ENCODE measurements at places on chromosomes 11 and 22.

- no peak for DNase-seq
These were observed 120.1 kb downstream of the GALNT18 start for GRCh38 chr11:11501546-11502262.

DNA sequence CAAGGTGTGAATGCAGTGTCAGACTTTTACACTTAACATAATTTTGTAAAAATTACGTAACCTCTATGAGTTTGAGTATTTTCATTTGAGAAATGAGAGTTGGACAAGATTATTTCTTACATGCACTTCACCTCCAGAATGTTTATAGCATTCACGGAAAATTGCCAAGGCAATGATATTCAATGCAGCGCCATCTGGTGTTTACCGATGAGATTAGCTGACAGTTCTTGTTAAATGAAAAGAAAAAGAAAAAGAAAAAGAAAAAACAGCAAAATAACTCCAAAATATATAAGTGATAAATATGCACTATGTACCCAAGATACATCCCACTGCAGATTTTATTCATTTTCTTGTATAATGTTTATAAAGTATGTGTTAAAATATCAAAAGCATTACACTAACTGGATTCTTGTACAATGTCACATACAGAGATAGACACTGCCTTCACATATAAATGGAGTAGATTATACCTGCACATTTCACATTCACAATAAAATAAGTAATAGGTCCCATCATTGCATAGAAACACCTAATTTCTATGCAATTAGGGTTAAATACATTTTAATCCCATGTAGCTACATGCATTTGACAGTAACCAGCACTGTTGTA lies 976.3 kb upstream of the FAT3 start:
- peak; percentile 20 for DNase-seq

- DNase-seq: peak; percentile 62
These were observed 22.2 kb downstream of the CASP5 start for GRCh38 chr11:105000797-105001196.

DNA sequence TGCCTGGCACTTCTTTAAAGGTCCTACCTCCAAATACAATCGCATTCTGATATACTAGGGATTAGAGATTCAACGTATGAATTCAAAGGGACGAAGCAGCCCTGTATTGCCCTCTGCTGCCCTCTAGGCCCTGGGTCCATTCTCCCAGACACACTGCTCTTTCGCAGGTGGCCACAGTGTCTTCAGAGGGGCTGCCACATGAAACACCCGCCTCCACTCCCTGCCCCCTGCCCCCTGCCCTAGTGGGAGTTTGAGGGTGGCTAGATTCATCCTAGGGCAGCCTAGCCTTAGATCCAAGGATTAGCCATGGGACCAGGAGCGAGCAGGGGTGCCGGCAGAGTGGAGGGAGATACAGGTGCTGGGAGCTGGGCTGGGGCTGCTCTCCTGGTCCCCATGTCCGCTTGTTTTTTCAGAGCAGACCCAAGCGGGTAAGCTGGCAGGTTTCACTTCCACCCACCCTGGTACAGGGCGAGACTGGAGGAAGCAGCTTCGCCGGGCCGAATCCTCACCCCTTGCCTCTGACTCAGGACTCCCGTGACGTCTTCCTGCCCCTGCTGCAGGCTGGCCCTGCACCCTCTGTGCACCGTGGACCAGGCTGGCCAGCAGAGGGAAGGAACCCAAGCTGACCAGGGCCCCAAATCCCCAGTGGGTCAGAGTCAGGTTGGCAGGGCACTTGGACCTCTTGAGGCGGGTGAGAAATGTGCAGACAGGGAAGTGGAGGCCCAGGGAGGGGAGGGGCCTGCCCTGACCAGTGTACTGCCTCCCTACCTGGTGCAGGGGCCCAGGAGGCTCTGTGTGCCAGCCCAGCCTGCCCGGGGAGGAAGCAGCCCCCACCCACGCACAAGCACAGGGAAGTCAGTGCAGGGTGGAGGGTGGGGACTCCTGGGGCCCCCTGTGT lies 28.4 kb upstream of the HMOX1 start:
- peak; percentile 80 for DNase-seq

GRCh38 chr11:102868339-102868738 lies 6.4 kb downstream of the MMP12 start:
- DNase-seq: no peak

DNA sequence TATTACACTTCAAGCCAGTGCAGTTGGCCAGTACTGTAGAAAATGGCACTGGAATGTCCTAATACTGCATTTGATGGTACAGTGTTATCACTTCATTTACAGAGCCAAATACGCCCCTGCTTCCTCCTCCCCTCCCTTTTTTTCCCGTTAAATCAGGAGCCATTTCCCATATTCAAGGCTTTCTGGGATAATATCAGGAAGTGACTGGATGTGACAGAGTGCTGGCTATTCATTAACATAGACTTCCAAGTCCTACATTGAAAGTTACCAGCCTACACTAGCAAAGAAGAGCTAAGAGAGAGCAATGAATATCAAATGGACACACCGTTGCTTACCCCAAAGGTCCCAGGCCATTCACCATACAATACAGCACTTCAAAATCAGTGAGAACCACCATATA lies 32.1 kb upstream of the ABCC8 start:
- DNase-seq: no peak

GRCh38 chr11:75969626-75970308 lies 154.8 kb downstream of the UVRAG start:
- no peak for DNase-seq

DNA sequence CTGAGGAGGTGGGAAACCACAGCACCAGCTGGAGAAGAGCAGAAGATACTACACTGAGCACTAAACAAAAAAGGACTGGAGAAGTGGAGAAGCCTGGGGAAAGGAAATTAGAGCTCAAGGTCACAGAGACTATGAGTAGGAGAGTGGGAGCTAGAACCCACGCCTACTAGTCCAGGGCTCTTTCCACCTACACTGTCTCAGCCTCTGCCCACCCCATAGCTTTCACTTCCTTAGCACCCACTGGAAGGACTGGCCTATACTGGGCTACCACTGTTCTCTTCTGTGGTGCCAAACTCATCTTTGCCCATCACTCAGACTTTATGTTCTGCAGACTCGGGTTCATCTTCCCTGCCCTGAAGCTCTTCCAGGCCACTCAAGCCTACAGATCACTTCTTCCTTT lies 94.3 kb upstream of the PHOX2A start:
- no peak for DNase-seq

DNA sequence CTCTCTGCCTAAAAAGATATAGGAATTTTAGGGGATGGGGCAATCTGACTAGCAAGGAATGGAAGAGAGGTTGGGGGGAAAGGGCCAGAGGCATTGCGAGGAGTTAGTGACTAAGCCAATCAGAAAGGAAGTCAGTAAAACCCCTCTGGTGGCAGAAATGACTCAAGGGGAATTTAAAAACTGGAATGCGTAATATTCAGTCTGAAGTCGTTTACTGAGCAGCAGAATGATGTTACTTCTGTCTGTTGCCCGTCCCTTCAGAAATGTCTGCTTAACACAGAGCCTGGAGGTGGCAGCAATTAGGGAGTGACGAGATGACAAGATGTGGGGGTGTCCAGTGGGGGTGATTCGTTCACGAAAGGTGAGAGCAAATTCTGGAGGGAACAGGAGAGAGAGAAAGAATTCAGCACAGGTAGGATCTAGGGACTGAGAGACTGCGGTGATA lies 107.7 kb upstream of the CLMP start:
- peak; percentile 51 for DNase-seq

- no peak for DNase-seq
These were observed 880.8 kb downstream of the FAM181B start for GRCh38 chr11:81852896-81853295.

DNA sequence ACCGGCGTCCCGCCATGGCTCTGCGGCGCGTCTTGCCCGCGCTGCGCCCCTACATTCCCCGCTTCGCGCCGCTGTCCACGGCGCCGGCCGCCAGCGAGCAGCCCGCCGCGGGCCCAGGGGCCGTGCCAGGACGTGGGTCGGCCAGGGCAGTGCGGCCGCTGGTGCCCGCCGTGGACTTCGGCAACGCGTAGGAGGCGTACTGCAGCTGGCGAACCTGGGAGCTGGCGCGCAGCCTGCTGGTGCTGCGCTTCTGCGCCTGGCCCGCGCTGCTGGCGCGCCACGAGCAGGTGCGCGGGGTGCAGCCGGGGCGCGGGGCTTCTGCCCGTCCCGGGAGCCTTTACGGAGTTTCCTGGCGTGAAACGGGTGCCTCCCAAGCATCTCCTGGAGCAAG lies 20.1 kb downstream of the DGCR6L start:
- no peak for DNase-seq

- no peak for DNase-seq
These were observed 277.8 kb downstream of the ST3GAL4 start for GRCh38 chr11:126633330-126633729.

- no peak for DNase-seq
These were observed 4.1 kb upstream of the OR5J2 start for GRCh38 chr11:56172256-56172830.

- DNase-seq: no peak
These were observed 9.5 kb downstream of the SYT7 start for GRCh38 chr11:61571337-61571736.

DNA sequence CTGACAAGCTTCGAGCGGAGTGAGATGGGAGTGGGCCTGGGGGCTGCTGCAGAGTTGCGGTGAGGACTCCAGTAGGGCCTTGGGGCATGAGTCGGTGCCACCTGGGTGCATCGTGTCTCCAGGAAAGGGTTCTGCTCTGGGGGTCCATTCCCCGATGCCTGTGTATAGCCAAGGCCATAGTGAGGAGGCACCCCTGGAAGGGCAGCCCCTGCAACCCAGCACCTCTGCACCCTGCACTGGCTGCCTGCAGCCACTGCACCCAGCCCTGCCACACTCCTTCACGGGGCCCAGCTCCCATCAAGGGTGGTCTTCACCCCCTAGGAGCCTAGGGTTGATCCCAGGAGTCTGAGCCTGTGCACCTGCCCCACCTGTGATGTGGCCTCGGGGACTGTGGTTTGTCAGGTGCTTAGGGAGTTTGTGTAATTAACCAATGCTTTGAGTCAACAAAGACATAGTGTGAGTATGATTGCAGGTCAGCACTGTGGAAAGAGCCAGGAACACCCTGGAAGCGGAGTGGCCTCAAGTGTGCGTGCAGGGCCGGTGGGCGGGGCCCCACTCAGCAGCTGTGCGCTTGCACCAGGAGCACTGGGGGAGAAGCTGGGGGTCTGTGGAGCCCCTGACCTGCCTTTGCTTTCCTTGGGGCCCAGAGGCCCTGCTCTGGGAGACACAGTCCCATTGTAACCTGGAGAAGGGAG lies 1299.3 kb downstream of the BRD1 start:
- DNase-seq: no peak

- DNase-seq: no peak
These were observed 27.0 kb upstream of the SLC5A1 start for GRCh38 chr22:32016081-32016480.

GRCh38 chr11:86671531-86672006 lies 847 bp downstream of the ME3 start:
- peak; percentile 52 for DNase-seq

DNA sequence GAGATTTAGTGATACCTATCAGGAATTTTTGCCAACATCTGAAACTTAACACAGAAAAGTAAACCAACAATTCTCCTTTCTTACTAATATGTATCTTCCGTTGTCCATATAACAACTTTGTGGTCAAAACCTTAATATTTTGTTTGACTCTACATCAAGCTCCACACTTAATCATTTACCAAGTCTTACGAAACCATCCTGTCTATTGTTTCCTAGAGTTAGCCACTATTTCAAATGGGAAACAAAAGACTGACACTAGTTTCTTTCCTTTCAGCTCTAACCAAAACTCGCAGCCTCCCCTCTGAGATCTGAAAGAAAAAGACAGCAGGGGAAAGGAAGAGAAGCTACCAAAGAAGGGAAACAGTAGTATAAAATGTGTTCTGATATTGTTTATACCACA lies 26.5 kb upstream of the PRDM10 start:
- no peak for DNase-seq

DNA sequence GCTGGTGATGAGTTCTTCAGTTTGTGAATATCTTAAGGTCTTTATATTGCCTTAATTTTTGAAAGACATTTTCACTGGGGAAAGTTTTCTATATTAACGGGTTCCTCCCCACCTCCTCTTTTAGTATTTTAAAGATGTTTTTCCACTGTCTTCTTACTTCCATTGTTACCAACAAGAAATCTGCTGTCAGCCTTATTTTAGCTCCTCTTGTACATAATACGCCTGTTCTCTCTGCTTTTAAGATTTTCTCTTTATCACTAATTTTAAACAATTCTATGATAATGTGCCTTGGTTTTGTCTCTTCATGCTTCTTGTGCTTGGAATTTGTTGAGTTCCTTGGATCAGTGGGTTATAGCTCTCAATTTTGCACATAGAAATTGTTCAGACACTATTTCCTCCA lies 280.4 kb downstream of the DCDC1 start:
- DNase-seq: no peak

DNA sequence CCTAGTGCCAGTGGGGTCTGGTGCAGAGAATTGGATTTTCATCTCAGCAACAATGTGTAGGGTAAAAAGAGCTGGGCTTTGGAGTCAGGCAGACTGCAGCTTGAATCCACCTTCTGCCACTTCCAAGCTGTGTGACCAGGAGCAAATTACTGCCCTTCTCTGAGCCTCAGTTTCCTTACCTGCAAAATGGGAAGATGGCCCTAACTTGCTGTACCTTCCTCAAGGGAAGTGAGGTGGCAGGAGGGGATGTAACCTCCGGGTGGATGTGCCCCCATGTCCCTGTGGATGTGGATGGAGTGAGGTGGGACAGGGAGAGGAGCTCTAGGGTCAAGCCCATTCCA lies 90.9 kb downstream of the CACNA1I start:
- DNase-seq: no peak

DNA sequence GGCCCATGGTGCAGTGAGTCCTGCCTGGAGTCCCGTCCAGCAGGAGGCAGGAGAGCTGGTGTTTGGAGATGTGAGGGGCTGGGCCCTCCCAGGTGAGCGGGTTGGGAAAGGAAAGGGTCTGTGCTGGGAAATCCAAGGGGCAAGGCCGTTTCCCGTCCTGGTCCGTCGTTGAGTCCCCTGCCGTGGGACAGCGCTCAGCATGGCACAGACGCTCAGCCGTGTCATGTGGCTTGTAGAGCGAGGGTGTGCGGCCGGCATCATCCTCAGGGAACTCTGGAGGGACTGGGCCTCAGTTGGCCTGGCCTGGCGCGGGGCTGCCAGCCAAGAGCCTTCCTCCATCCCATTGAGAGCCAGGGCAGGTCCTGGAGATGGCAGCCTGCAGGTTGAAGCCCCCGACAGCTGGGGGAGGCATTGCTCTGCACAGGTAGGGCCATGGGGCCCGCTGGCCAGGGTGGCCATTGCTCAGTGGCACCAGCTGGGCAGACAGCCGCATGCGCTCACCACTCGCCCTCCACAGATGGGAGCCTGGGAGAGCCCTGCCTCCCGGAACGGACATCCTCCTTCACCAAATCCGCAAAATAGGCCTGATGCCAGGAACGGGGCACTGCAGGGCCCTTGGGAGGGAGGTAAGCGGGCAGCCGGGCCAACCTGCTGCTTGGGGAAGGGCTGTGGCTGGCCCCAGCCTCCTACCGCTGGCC lies 28.7 kb downstream of the KCNQ1 start:
- no peak for DNase-seq

Measured in stimulated activated CD4-positive, alpha-beta T cell treated with anti-CD3 and anti-CD28 coated beads, Interleukin-15, amount 100 ng/mL, for 24 hours (primary cell).